ENCODE measurements at places on chromosomes 2 and 18. TPM values are rescaled to one million over a fixed set of nuclear protein-coding genes. Genes with fewer than 3 reads are reported as not detected.

Gene MC5R
- 0.56 TPM for total RNA-seq

Gene LRP1B
- total RNA-seq, result 1.4 TPM

Gene ZNF516
- total RNA-seq, result 83.2 TPM

Gene IGFBP5
- total RNA-seq, result 7.2 TPM

Gene SLC35G4
- not detected for total RNA-seq

Gene ACADL
- not detected for total RNA-seq

Gene GKN1
- not detected for total RNA-seq

DNA sequence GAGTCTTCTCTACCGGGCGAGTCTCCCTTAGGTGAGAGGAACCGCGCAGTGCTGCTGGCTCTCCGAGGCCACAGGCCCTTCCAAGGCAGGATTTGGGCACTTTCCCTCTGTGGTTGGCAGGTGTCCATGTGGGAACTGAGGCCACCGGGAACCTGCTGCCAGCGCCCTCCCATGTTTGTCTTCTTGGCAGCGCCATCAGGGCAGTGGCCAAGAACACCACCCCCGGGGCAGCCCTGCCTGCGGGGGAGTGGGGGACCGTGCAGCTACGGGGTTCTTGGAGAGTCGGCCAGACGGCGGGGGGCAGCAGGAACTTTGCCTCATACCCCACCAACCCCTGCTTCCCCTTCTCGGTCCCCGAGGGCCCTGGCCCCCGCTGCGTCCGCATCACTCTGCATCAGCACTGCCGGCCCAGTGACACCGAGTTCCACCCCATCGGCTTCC, 10.0 kb downstream of the CAPN10 start:
- DNase-seq, result no peak
- H3K4me1 ChIP-seq, result no peaks in the 10 kb centered on the region
- peaks cover 6% of the 10 kb centered on the region for H3K36me3 ChIP-seq
- no peak overlapping the region for H3K27ac ChIP-seq
- peaks cover 1% of the 10 kb centered on the region for H3K27me3 ChIP-seq

- H3K27ac ChIP-seq, result no peak overlapping the region
- H3K4me3 ChIP-seq, result no peak overlapping the region
- H3K27me3 ChIP-seq, result peaks cover 4% of the 10 kb centered on the region
- no peaks in the 10 kb centered on the region for H3K36me3 ChIP-seq
- no peak for DNase-seq
- H3K4me1 ChIP-seq, result no peaks in the 10 kb centered on the region
These were observed 25.1 kb downstream of the ADRA2B start for GRCh38 chr2:96091141-96091710.

- no peak for DNase-seq
- H3K36me3 ChIP-seq, result no peaks in the 10 kb centered on the region
- H3K4me3 ChIP-seq, result no peak overlapping the region
- H3K27ac ChIP-seq, result no peak overlapping the region
These were observed 6.9 kb upstream of the CTDP1 start for GRCh38 chr18:79672490-79673276.

- H3K27me3 ChIP-seq, result no peaks in the 10 kb centered on the region
- H3K4me1 ChIP-seq, result peaks cover 4% of the 10 kb centered on the region
- H3K27ac ChIP-seq, result no peak overlapping the region
- H3K36me3 ChIP-seq, result no peaks in the 10 kb centered on the region
These were observed 470.5 kb upstream of the ID2 start for GRCh38 chr2:8211384-8211783.

DNA sequence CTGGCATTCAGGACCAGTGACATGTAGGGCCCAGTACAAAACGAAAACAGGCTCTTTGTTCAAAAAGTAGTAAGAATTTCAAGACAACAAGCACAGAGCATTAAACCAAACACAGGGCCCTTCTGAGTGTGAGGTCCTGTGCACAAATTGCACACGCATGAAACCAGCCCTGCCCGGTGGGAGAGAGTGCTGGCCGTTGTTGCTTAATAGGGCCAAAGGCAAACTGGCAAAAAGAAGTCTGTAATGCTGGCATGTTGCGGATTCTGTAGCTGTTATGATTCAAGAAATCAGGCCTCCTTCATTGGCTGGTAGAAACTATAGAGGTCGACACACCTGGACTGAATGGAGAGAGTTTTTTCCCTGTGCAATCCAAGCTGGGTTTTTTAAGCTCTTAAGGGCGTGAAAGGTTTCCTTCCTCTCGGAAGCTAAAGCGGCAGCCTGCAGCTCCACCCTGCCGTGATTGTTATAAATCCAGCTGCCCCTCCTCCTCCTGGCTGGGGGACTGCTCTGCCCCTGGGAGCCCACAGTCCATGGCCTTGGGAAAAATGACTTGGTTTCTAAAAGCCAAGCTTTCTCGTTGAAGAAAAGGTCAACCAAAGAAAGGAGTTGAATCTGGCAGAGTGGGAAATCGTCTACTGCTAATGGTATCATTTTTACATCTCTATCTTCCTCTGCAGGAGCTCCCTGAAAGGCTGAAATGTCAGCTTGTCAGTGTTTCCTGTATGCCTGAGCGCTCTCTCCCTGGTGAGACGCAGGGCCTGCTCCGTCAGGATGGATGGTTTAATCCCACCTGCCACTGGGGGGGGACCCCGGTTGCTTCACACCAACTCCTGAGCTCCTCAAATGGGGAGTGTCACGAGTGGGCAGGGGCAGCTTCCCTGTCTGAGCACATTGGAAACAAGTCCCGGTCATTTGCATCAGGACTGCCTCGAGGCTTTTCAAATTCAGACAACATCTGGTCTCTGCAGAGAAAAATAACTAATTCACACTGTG, 143.6 kb downstream of the ALPK2 start:
- H3K36me3 ChIP-seq, result no peaks in the 10 kb centered on the region
- H3K4me3 ChIP-seq, result no peak overlapping the region
- H3K27ac ChIP-seq, result no peak overlapping the region

- H3K4me1 ChIP-seq, result peaks cover 23% of the 10 kb centered on the region
- H3K4me3 ChIP-seq, result no peak overlapping the region
- peaks cover 19% of the 10 kb centered on the region for H3K36me3 ChIP-seq
- H3K27me3 ChIP-seq, result peaks cover 10% of the 10 kb centered on the region
These were observed 186.3 kb downstream of the TMEM163 start for GRCh38 chr2:134532537-134532936.

DNA sequence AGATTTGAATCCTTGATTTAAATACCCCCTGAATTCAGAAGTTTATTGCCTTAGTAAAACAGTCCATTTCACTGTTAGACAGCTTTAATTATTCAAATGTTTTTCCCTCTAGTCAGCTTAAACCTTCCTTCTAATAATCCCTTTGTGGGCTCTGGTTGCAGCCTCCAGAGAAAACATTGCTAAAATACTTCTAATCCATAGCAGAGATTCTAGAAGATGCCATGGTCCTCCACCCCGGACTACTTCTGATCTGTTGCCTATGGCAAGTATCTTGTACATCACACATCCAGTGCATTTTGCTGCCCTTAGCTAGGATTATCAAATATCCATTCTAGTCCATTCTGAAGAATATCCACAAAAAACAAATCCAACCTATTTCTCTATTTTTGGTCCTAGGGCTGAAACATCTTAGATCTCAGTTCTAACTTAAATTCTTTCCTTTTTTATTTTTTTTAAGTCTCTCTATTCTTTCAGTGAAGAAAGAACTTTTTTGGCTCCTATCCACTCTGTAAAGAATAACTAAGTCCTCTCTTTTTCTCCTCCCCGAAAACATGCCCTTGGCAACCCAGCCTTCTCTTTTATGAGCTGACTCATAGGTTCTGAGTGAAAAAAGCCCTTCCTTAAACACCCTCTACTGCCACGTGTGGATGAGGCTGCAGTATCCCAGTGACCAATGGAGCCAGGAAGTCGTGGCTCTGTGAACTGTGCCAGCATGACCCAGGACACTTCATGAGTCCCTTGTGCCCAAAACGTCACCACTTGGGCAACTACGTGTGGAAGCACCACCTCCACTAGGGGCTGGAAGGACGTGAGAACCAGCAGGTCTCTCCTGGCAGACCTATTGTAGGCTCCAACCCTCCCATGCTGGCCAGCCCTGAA, 349.8 kb downstream of the TNS1 start:
- no peaks in the 10 kb centered on the region for H3K36me3 ChIP-seq
- peaks cover 3% of the 10 kb centered on the region for H3K4me1 ChIP-seq
- DNase-seq, result no peak
- H3K27ac ChIP-seq, result no peak overlapping the region

DNA sequence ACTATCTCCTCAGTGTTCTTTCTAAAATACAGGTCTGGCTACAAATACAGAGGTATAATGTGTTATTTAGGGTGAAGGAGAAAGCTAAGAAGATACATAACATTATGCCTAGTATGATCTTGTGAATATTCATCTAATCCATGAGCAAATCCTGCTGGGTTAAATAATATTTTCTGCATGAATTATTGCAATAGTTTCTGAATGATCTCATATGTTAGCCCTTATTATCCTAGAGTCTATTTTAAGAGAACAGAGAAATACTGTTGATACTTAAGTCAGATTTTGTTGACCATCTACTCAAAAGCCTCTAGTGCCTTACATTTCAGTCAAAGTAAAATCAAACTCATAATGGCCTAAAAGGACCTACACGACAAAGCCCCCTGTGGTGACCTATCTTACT, 382.3 kb downstream of the FIGN start:
- H3K4me1 ChIP-seq, result peaks cover 9% of the 10 kb centered on the region
- H3K36me3 ChIP-seq, result no peaks in the 10 kb centered on the region
- H3K27ac ChIP-seq, result no peak overlapping the region
- H3K4me3 ChIP-seq, result no peak overlapping the region

DNA sequence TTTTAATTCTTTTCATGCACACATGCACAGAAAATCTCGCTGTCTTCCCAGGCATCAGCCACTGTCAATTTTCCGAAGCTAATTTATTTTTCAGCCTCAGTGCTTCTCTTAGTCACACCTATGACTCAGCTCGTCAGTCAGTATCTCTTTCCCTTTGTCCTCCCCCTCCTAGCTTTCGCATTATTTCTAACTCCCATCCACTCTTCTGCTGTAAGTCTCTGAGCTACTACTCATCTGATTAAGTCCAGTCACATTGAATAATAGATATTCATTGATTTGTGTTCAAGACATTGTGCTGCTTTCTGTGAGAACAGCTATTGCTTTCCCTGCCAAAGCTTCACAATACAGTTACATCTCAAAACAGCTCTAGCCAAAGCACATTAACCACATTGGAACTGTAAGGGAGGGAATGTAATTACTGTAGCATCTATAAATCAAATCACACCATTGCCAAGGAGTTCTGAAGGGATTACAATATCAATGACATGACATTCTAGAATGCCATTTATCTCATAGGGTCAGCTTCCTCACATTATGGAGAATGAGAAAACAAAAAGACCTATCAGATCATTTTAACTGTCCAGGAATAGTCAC, 89.4 kb downstream of the SCN3A start:
- H3K4me1 ChIP-seq, result no peaks in the 10 kb centered on the region
- H3K4me3 ChIP-seq, result no peak overlapping the region
- no peaks in the 10 kb centered on the region for H3K36me3 ChIP-seq
- H3K27ac ChIP-seq, result no peak overlapping the region

DNA sequence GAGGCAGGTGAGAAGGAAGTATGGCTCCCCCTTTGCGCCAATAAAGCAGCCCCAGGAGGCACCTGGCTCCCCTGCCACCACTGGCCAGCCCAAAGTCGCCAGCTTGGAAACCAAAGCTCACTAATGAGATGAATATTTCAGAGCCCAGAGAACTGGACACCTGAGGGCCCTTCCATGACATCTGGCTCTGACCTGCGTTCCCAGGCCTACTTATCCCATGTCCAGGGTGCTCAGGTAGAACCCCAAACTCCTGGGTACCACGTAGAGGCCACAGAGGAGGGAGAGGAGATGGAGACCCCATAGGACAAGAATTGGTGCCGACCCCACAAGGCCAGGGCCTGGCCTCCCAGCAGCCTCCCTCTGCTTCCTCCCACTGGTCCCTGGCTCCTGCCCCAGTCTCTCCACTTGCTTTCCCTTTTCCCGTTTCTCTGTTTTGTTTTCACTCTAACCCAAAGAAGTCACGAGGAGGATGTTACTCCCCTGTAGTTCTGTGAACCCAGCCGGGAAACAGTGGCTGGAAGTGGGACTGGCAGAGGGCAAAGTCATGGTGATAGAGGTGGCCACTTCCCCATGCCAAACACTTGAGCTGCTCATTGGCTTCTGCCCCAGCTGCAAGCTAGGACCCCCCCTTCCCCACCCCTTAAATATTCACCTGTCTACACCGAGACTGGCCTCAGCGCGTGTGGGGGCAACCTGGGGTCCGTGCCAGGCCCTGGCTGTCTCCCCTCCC, 820 bp downstream of the TMBIM1 start:
- H3K27me3 ChIP-seq, result peaks cover 8% of the 10 kb centered on the region
- DNase-seq, result no peak
- H3K36me3 ChIP-seq, result peaks cover 10% of the 10 kb centered on the region
- H3K4me3 ChIP-seq, result peak overlapping the region; percentile 87

DNA sequence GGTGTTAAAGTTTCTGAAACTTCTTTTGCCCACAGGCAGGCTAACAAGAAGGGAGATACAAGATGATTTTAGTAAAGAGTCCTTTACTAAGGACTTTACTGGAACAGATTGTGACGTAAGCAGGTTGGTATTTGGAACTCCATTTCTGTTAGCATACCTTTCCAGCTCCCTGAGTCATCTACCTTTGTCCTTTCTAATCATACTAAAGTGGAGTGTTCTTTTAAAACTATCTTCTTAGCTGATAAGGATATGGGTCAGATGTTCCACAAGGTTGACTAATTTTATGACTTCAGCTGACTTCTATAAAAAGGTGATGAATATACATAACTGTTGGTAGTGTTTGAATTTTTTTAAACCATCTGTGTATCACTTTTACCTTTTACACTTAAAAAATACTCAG, 21.1 kb downstream of the UGP2 start:
- H3K27me3 ChIP-seq, result no peaks in the 10 kb centered on the region
- no peaks in the 10 kb centered on the region for H3K4me1 ChIP-seq
- peaks cover 3% of the 10 kb centered on the region for H3K36me3 ChIP-seq
- H3K4me3 ChIP-seq, result no peak overlapping the region
- H3K27ac ChIP-seq, result no peak overlapping the region

GRCh38 chr18:23812546-23813440, 123.5 kb downstream of the LAMA3 start:
- no peaks in the 10 kb centered on the region for H3K27me3 ChIP-seq
- no peak overlapping the region for H3K27ac ChIP-seq
- DNase-seq, result no peak
- peaks cover 5% of the 10 kb centered on the region for H3K4me1 ChIP-seq
- no peaks in the 10 kb centered on the region for H3K36me3 ChIP-seq

DNA sequence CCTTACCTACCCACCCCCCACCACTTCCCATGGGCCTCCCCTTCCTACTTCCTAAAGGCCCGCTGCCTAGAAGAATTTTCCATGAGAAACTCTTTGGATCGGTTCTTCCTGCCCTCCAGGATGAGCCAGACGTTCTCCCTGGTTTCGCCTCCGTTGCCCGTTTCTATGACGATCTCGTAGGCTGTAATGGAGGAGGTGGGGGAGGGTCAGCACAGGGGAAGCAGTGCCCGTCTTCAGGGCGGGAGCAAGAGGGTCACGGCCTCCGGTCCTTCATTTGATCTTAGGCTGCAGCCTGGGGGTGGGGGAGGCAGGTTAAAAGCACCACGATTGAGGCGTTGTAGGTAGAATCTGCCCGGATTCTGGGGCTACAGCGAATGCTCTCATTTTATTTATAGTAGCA, 172.0 kb downstream of the LOXHD1 start:
- no peak overlapping the region for H3K4me3 ChIP-seq
- H3K36me3 ChIP-seq, result no peaks in the 10 kb centered on the region
- peaks cover 6% of the 10 kb centered on the region for H3K4me1 ChIP-seq
- peaks cover 6% of the 10 kb centered on the region for H3K27me3 ChIP-seq
- no peak overlapping the region for H3K27ac ChIP-seq

- no peak overlapping the region for H3K4me3 ChIP-seq
- peaks cover 37% of the 10 kb centered on the region for H3K36me3 ChIP-seq
- H3K27me3 ChIP-seq, result peaks cover 20% of the 10 kb centered on the region
- H3K4me1 ChIP-seq, result peaks cover 42% of the 10 kb centered on the region
These were observed 87.9 kb downstream of the PXDN start for GRCh38 chr2:1656326-1656960.
